HuH-7 (cell line): ENCODE measurements at places on chromosomes 7 and 10.

- DNase-seq, result peak; percentile 88
Observed at GRCh38 chr7:149714081-149714909, 59.1 kb downstream of the ZNF467 start.

DNA sequence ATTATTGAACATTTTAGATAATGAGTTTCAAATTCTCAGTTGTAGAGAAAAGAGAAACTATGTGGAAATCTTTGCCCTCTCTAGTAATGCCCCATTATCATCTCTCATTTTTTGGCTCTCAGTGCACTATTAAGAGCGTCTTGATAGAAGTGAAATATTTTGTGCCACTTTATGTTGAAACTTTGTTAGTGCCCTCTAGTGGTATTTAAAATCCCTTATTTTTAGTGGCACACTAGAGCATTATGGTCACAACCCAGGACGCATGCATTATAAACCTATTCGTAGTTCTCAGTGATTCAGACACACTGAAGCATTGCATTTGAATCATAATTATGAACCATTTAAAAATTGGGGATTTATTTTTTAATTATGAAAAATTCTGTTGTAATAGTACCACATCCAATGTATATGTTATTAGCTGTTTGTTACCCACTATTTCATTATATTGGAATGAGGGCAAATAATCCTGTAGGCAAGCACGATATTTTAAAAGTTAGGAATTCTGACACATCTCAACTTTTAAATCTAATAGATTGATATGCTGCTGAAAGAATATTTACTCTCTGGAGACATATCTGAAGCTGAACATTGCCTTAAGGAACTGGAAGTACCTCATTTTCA lies 21.9 kb downstream of the PDCD4 start:
- DNase-seq, result no peak

- DNase-seq, result no peak
Observed at GRCh38 chr7:72267291-72267800, 144.8 kb downstream of the CALN1 start.

DNA sequence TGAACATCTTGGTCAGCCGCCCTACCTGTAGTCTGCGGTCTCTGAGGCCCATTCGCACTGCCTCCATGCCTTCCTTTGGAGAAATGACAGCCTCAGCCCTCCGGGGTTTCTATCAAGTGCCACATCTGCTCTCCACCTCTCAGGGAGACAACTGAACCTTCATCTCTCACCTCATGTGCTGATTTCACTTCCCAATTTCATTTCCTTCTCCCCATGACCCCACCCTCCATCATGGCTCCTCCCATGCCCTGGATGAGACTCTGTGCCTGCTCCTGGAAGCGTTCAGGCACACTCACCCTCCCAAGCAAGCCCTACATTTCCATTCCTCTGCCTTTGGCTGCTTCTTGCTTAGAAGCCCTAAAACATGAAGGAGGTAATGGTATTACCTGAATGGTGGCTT lies 7.8 kb upstream of the SCD start:
- DNase-seq, result no peak

DNA sequence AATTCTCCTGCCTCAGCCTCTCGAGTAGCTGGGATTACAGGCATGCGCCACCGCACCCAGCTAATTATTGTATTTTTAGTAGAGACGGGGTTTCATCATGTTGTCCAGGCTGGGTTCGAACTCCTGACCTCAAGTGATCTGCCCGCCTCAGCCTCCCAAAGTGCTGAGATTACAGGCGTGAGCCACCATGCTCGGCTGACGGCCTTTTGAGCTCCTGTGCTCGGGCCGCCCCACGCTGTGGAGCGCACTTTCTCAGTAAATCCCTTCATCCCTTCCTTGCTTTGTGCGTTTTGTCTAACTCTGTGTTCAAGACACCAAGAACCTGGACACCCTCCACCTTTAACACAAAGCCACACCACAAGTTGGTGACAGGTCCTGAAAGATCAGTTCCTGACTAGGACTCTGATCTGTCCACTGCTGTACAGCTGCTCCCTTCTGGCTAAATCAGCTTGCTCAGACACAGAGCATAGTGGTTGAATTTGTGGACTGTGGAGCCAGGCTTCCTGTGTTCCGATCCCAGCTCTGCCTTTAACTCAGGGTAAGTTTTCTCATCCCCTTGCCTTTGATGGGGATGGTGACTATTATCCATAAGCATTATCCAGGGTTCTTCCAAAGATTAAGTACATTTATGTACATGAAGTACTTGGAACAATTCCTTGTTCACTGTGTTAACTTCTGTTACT lies 20.1 kb downstream of the CHST3 start:
- no peak for DNase-seq

DNA sequence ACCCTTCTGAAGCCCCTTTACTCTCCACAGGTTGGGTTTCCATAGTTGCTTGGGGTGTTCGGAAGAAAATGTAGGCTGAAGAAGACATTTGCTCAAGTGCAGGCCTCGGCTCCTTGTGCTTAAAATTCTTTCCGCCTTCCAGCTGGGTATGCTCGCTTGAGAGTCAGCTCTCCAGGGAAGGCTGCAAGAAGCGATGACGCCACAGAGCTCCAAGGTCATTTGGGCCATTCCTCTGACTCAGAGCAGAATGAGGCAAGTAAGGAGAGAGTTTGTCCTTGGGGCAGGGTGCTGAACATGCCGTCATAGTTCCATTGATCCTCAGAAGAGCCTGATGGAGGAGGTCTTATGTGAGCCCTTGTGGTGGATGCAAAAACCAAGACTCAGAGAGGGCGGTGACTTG lies 27.4 kb upstream of the HSPA12A start:
- DNase-seq, result no peak

DNA sequence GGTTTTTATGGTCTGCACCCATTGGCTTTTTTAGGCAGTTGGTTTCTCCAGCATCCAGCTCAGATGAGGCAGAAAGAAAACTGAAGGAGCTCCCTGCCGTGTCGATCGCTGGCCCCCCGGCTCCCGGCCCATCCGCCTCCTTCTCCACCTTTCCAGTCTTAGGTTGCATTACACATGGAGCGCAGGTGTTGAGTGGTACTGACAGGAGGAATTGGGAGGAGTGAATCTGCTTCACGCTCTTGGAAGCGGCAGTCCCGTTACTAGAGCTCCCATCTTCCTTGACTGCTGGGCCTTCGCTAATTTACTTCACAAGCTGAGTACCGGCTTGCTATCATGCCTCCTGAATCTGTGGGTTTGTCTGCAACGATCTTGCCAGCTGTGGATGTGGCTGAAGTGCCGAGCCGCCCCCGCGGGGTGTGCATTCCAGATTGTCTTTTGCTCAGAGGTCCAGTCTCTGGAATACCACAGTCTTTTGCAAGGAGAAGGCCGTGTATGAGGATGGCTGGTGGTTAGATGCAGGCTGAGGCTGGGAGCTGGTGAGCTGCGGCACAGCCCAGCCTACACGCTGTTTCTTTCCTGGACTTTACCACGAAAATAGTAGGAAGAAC lies 17.1 kb downstream of the IQCE start:
- DNase-seq, result no peak

DNA sequence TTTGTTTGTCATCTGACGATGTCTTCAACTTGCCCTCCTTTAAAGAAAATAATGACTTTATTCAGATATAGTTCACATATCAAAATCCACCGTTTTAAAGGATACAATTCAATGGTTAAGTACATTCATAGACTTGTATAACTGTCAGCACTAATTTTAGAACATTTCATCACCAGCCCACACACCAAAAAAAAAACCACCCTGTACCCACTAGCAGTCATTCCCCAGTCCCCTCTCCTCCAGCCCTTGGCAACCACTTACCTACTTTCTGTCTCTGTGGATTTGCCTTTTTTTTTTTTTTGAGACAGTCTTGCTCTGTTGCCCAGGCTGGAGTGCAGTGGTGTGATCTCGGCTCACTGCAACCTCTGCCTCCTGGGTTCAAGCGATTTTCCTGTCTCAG lies 5.3 kb upstream of the HILPDA start:
- no peak for DNase-seq

DNA sequence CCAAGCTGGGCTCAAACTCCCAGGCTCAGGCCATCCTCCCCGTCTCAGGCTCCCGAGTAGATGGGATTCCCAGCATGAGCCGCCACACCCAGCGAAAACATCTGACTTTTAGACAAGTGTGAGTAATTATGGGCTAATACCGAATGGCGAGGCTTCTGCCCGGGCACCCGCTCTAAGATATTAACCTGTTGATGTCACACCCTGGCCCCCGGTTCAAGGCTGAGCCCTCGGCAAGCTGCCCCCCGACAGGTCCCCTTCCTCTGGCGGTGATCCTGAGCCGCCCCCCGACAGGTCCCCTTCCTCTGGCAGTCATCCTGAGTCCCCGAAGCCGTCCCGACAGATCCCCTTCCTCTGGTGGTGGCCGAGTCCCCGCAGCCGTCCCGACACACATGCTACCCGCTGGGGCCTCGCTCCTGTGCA lies 5.2 kb downstream of the PSMG3 start:
- DNase-seq, result no peak

GRCh38 chr10:45144326-45145070 lies 143.8 kb downstream of the ZNF22 start:
- DNase-seq, result no peak

DNA sequence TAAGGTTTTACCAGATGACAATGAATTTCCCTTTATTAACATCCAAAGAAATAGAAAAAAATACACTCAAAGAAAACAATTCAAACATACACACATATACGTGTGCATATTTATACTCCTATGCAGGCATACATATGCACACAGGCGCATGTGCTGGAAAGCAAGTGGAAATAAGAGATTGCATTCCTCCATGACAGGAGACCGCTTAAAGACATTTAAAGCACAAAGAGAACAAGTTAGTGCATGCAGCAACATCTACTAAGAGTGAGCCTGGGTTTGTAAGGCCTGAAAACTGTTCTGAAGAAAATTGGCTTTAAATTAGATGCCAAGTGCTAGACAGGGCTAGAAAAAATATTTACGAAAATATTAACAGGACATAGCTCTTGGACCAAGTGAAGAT lies 40.1 kb upstream of the PPP1R17 start:
- no peak for DNase-seq

- DNase-seq, result no peak
Observed at GRCh38 chr10:45443101-45444009, 69.3 kb downstream of the ALOX5 start.

GRCh38 chr10:86795353-86795752 lies 38.9 kb downstream of the BMPR1A start:
- DNase-seq, result peak; percentile 36

DNA sequence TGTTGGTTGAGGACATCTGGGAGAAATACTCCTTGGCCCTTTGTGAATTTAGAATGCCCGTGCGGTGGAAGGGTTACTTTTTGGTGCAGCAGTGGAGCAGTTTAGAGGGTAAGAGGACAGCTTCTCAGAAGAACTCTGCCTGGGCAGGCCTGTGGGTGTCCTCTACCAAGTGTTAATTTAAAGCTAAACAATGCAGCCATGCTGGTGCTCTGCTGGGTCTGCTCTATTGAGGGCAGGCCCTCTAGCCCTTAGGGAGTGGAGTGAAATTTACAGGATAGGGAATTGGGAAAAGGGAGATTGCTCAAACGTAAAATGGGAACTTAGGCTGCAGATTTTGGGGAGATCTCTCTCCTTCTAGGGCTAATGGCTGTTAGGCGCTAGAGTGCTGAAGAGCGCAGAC lies 22.1 kb downstream of the BLNK start:
- DNase-seq, result no peak

- no peak for DNase-seq
Observed at GRCh38 chr7:128278366-128278765, 37.3 kb downstream of the LEP start.

- no peak for DNase-seq
Observed at GRCh38 chr7:47149971-47150370, 431.9 kb downstream of the TNS3 start.

GRCh38 chr10:6999232-6999925 lies 411.5 kb downstream of the SFMBT2 start:
- no peak for DNase-seq

- DNase-seq, result no peak
Observed at GRCh38 chr10:93124580-93125318, 51.1 kb downstream of the CYP26A1 start.

DNA sequence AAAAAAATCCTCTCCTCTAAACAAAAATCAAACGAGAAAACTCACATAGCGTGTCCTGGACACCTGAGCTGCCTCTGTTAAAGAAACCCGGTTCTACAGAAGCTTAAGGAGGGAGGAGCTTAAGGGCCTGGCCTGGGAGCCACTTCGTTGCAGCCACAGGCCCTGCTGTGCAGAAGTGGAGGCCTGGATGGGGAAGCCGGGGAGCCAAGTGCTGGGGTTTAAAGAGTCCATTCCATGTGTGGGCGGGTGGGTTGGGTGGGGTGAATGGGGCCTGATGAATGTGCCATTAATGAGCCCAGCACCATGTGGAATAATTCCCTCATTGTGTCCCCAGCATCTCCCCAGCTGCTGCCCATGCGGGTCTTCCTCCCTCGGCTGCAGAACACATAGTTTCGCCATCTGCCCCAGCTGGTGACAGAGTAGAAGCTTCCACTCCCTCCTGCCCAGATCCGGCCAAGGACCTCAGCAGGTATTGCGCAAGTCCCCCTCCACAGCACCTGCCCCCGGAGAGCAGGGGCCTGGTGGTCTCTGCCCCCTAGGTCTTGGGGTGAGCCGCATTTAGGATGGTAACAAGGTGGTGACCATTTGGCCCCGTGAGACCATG lies 127.8 kb upstream of the BTBD16 start:
- no peak for DNase-seq

- DNase-seq, result no peak
Observed at GRCh38 chr10:59753267-59753666, at the start of gene MRLN. Gene MRLN, minus strand, starts transcription at chr10:59753455.

DNA sequence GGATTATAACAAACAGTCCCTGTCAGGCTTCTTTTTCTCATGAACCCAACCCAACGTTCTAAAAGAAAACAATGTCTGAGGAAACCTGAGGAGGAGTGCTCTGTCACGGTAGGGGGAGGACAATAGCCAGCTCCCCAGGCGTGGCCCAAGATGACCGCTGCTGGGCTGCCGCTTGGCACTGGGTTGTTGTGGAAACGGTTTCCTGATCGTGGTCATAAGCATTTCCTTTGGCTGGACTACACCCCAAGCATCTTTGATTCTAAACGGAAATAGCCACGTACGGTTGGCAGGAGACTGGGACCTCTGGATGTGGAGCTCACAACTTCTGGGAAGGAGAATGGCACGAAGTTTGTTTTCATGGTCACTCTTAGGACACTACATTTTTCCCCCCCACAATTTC lies 30.4 kb upstream of the DMBT1 start:
- no peak for DNase-seq

- no peak for DNase-seq
Observed at GRCh38 chr7:2299870-2300512, 14.2 kb downstream of the SNX8 start.

DNA sequence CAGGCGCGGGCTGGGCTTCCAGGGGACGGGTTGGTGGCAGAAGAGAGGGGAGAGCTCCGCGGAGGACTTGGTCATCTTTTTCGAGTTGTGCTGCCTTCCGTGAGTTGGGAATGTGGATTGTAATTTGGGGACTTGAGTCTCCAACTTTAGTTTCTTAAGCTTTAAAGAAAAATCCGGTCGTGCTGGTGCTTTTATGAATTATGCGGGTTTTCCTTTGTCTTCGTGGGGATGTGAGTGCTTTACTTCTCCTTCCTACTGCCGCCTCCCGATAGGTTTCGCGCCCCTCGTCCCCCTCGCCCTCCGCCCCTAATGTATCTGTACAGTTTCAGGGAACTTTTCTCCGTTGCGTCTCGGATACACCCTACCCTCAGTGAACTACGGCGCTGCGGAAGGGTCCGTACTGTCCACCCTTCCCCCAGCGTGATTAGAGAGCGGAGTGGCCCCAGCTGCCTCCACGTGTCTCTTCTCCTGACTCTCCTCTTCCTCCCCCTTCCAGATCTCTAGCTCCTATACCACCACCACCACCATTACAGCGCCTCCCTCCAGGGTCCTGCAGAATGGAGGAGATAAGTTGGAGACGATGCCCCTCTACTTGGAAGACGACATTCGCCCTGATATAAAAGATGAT lies 649 bp downstream of the SCD start:
- no peak for DNase-seq

GRCh38 chr10:16944402-16944801 lies 127.2 kb upstream of the RSU1 start:
- no peak for DNase-seq
